ENCODE measurements at places on chromosomes 4 and X. TPM values are rescaled to one million over a fixed set of nuclear protein-coding genes. Genes with fewer than 3 reads are reported as not detected.

The USP17L21 gene
- not detected for polyA plus RNA-seq

DNA sequence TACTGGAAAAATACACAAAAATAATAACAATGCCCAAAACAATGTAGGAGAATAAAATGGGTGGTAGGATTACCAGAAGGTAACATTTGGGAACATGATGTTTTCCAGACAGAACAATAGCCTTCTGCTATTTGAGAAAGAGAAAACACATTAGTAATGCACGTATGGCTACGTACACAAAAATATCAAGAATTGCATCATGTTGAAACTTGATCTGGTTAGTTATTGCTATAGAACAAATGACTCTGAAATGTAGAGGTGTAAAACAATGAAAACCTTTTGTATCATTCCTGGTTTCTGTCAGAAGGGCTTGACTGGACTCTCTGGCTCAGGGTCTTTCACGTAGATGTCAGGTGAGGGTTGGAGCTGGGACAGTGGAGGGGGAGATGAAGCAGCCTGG is 1040.0 kb downstream of the FAT4 start:
- no peak for DNase-seq

DNA sequence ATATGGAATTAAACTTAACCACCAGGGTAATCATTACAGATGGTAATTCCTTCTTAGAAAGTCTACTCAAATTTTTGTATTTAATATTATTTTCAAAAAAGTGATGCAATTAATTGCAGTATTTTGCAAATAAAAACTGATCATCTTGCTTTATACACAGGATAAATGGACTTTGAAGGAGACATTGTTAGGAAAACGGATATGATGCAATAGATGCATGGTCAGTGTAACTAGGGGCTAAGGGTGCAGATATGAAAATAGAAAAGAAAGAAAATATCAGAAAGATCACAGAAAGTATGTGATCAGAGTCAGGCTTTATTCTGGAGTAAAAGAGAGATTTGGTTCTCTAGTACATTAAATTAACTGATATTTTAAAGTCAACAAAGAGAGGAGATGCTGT is 401.7 kb downstream of the TLL1 start:
- no peak for DNase-seq

- no peak for DNase-seq
Measured at GRCh38 chr4:101274888-101275752, 72.2 kb downstream of the PPP3CA start.

The TKTL1 gene
- 0.27 TPM for polyA plus RNA-seq

All from left renal pelvis (tissue), 4 donors.